Stimulated activated CD4-positive, alpha-beta T cell treated with anti-CD3 and anti-CD28 coated beads, Interleukin-1b, Interleukin-23, amount 100 ng/mL, for 48 hours (primary cell): ENCODE measurements at places on chromosomes 16 and 17.

- no peak for DNase-seq
Measured at GRCh38 chr16:27829975-27830374, 233.5 kb downstream of the GSG1L start.

GRCh38 chr17:50292465-50292864 is 18.2 kb downstream of the TMEM92 start:
- DNase-seq = no peak

DNA sequence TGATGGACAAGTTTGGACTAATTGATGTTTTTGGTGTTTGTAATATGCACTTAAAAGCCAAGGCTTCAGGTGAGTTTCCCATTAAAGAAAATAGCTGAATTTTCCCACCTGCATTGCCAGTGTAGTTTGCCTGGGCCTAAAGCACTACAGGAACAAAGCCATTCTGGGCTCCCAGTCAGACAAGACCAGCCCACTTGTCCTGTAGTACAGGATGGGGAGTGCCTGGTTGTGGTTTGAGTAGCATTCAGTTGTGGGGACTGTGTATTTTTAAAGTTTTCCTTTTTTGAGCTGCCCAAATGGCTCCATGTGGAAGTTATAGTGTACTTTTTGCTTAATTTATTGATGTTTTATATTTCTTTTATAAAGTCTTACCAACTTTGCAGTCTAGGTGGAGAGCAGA is 91.7 kb downstream of the TANGO6 start:
- no peak for DNase-seq

DNA sequence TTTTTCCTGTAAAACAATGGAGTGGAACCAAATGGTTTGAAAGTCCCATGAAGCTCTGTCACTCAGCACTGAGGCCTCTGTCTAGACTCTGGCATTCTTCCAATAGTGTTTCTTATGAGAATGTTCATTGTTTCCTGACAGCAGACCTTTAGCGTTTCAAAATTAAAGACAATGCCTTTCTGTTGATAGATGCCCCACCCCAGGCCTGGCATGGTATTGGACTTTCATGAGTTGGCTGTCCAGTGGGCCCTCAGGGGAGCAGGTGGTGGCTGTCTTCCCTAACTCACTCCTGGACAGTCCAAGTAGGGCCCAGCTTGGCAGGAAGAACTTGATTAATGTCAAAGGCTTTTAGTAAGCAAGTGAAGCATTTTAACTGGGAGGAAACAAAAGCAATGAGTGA is 186.5 kb upstream of the CCL2 start:
- no peak for DNase-seq

GRCh38 chr17:2821868-2822267 is 25.6 kb downstream of the RAP1GAP2 start:
- no peak for DNase-seq

GRCh38 chr16:10988164-10988803 is 43.9 kb downstream of the CLEC16A start:
- peak; percentile 91 for DNase-seq

GRCh38 chr16:57045694-57046381 is 46.5 kb upstream of the CPNE2 start:
- no peak for DNase-seq

DNA sequence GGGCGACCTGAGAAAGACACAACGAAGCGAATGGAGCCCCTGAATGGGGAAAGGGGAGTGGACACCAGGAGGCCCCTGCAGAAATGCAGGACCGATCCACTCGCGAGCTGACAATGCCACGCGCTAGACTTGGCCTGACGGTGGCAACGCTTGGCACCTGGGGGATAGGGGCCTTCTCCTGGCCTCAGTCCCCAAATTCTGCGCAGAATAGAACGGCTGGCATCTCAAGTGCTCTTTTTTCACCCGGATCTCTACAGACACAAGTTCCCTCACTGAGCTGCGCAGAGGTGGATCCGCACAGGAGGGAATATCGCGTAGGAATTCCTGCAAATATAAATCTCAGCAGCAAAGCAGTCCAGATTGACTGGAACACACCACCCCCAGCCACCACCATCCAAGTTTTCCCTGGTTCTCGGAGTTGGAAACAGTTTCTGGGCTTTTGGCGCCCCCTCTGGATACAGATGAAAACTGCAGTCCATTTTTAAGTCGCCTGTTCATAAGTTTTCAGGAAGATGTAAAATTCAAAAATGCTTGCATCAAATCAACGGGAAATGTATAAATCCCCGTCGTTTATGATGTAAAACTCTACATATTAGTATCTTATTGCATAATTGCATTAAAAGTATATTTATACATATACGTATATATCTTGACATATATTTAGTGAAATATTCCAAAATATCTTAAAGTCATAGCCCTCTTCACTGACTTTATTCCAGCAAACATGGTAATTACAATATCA is 2.3 kb upstream of the SOX9 start:
- DNase-seq = no peak

- DNase-seq = no peak
Measured at GRCh38 chr17:75111777-75112335, 2.1 kb downstream of the ARMC7 start.

DNA sequence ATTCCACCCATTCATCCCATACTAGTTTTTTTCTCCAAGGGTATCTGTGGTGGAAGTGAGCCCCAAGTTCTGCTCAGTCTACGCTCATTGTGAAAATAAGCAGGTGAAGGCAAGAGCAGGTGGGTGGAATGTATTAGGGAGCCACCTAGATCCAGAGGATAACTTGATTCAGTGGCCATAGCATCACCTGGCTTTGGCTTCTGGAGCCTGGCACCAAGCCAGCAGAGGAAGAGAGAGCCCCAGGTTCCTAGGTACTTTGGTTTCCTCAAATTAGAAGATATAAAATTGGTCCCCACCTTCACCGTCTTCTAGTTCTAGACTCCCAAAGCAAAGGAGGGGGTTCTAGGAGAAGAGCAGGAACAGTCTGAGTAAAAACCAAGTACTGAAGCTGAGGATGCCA is 4.1 kb downstream of the FXR2 start:
- DNase-seq = no peak

GRCh38 chr16:2529061-2529931 is 1.9 kb downstream of the CEMP1 start:
- no peak for DNase-seq

DNA sequence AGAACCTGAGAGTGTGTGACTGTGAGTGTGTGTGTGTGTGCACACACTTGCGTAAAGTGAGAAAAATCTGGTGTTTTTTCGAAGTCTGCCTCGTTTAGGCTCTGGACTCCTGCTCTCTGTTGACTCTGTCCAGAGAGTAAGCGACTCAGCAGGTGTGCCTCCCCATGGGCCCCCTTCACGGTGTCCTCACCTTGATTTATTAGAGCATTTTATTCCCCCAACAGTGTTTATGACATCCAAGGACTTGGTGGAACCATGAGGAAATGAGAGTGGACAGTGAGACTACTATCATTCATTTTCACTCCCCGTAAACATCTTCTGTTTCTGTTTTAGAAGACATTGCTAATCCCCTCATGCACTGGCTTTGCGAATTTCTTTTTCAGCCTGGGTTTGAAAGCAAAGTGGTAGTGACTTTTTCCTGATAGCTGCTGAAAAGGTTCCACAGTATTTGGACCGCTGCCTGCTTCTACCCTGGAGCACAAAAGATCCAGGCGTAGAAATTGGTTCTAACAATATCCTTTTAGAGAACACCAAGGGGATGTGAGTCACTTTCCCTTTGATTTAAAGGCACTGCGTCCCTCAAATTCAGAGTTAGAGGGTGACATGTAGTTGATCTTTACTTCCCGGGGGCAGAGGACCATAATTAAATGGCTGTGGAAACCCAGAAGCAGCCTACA is 218.2 kb downstream of the WWOX start:
- no peak for DNase-seq

GRCh38 chr17:28330671-28331070 is 4.6 kb downstream of the IFT20 start:
- DNase-seq = no peak

DNA sequence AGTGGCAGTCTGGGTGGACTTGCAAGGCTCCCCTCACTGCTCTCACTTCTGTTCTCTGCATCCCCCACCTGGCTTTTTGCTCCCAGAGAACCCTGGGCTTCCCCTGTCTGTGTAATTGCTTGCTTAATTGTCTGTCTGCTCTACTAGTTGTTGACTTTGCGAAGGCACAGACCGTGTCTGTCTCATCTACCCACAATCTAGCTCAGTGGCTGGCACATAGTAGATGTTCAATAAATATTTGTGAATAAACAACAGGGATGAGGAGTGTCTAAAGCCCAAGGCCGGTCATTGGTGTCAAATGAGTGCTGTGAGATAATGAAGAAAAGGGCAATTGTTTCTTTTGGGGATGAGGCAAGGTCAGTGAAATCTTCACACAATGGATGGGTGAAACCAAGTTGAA is 2.8 kb upstream of the SEZ6 start:
- no peak for DNase-seq

DNA sequence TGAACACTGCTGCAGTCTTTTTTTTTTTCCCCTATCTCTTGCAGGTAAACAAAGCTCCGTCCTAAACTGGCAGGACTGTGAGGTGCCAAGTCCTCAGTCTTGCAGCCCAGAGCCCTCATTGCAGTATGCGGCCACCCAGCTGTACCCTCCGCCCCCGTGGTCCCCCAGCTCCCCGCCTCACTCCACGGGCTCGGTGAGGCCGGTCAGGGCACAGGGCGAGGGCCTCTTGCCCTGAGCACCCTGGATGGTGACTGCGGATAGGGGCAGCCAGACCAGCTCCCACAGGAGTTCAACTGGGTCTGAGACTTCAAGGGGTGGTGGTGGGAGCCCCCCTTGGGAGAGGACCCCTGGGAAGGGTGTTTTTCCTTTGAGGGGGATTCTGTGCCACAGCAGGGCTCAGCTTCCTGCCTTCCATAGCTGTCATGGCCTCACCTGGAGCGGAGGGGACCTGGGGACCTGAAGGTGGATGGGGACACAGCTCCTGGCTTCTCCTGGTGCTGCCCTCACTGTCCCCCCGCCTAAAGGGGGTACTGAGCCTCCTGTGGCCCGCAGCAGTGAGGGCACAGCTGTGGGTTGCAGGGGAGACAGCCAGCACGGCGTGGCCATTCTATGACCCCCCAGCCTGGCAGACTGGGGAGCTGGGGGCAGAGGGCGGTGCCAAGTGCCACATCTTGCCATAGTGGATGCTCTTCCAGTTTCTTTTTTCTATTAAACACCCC is 13.8 kb downstream of the IL34 start:
- no peak for DNase-seq

- DNase-seq = no peak
Measured at GRCh38 chr17:71580220-71580619, 540.6 kb upstream of the SOX9 start.

GRCh38 chr17:15238057-15238456 is 27.1 kb downstream of the PMP22 start:
- DNase-seq = no peak

DNA sequence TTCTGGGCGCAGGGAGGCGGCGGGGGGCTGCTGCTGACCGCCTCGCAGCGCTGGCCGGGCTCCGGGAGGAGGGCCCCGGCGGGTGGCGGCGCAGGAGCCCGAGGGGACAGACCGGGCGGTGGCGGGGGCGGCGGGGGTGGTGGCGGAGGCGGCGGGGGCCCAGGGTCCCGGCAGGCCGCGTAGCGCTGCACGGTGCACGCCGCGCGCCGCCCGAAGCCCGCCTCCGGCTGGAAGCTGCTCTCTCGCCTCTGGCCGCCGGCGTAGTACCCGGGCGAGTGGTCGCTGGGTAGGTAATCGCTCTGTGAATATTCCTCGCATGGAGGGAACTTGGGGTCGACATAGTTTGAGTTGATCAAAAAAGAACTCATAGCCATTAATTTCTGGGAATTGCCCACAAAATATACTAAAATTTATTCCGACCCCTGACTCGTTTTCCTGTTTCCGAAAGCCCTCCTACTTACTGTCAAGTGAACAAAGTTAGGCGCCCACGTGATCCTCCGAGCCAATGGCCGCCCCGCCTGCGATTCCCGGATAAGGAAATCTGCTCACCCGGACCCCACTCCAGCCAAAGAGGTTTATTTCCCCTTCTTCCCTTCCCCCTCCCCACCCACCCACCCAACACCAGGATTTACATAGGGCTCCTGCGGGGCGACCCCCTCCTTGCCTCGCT is at the start of gene HOXB4:
Gene HOXB4, minus strand, starts transcription at position 405 of the 670 bp plus-strand sequence. Its CDS starts 31 bp downstream, at position 374.
- DNase-seq = peak; percentile 56

DNA sequence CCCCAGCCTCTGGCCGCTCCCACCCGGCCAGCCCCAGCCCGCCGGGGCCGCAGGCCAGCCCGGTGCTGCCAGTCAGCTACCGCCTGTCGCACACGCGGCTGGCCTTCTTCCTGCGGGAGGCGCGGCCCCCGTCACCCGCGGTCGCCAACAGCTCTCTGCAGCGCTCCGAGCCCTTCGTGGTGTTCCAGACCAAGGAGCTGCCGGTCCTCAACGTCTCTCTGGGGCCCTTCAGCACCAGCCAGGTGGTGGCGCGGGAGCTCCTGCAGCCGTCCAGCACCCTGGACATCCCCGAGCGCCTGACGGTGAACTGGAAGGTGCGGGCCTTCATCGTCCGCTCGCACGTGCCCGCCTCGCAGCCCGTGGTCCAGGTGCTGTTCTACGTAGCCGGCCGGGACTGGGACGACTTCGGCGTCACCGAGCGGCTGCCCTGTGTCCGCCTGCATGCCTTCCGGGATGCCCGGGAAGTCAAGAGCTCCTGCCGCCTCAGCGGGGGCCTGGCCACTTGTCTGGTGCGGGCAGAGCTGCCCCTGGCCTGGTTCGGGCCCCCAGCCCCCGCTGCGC is 46.8 kb downstream of the TMEM132E start:
- DNase-seq = no peak

DNA sequence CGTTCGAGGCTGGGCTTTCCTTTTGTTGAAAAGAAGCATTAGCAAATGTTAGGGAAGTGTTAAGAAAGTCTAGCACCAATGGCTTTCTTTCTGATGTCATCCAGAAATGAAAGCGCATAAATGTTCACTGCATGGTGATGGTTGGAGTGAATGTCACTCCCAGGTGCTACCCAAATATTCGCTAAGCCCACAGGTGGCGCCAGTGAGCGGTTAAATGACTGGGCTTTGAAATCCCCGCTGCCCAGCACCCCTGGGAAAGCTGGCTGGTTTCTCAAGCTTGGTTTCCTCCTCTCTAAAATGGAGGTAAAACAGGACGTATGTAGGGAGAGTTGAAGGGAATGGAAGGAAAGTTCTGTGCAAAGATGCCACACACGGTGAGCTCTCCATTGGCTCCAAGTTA is 104.4 kb downstream of the IRX5 start:
- DNase-seq = peak; percentile 27

- DNase-seq = no peak
Measured at GRCh38 chr16:82257990-82258389, 88.0 kb upstream of the MPHOSPH6 start.

- no peak for DNase-seq
Measured at GRCh38 chr17:18951941-18952842, at the start of gene SLC5A10. TSS of gene SLC5A10 (plus strand) at chr17:18952165. CDS start at chr17:18952206, 41 bp downstream.
